ENCODE measurements at places on chromosomes 3 and 15.

- DNase-seq = no peak
Measured at GRCh38 chr15:82535566-82536408, 4.5 kb downstream of the RPS17 start.

- DNase-seq = no peak
Measured at GRCh38 chr15:69830430-69830829, 267.3 kb downstream of the TLE3 start.

GRCh38 chr15:37773111-37773860 lies 161.2 kb upstream of the TMCO5A start:
- DNase-seq = no peak

GRCh38 chr15:83207660-83208366 lies at the start of gene HDGFL3:
HDGFL3 (minus strand) TSS chr15:83207823; CDS start chr15:83207414, 409 bp downstream.
- peak; percentile 85 for DNase-seq

GRCh38 chr3:157310329-157311052 lies 126.2 kb upstream of the PTX3 start:
- no peak for DNase-seq

GRCh38 chr3:171428321-171428787 lies 31.9 kb downstream of the TNIK start:
- no peak for DNase-seq

DNA sequence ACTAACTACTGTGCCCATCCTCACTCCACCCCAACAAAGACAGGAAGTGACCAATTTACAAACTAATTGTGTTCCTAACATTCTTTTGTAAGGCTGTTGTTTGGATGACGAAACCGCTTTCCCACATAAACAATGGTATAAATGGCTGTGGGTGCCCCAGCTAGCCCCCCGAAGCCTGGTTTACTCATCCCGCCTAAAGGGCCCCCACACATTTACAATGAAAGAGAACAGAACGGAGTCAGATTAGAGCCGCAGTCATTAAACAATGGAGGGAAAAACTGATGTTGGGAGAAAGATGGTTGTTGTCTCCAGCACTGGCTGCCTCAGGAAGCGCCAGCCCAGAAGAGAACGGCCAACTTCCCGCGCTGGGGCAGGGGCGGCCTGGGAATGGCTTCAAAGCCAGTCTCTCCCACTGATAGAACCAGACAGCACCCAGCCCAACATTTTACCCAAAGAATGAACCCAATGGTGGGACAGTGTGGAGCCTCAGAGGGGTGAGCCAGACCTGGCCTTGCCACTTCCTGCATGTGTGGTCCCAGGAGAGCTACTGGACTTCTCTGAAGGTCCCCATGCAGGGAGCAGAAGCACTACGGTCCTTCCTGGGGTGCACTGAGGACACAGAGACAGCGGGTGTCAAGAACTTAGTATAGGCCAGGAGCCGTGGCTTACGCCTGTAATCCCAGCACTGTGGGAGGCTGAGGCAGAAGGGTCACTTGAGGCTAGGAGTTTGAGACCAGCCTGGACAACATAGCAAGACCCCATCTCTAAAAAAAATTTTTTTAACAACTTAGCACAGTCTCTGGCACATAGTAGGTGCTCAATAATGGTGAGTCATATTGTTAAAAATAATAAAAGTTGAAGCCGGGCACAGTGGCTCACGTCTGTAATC lies 75.8 kb upstream of the GATA2 start:
- no peak for DNase-seq

DNA sequence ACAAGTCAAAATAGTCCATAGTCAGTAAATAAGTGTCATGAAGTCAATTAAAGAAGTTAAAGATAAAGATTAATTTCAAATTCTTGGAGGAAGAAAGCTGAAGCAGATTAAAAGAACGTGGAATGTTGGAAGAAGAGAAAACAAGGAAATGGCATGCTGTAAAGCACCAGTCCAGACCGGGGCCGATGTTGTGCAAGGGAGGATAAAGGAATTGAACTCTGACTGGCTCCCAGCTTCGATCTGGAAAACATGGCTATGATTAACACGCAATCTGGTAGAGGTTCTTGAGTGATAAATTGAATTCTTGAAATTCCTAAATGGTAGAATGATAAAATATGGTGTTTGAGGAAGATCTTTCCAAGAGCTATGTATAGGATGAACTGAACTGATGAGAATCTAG lies 194.4 kb downstream of the MEIS2 start:
- no peak for DNase-seq

DNA sequence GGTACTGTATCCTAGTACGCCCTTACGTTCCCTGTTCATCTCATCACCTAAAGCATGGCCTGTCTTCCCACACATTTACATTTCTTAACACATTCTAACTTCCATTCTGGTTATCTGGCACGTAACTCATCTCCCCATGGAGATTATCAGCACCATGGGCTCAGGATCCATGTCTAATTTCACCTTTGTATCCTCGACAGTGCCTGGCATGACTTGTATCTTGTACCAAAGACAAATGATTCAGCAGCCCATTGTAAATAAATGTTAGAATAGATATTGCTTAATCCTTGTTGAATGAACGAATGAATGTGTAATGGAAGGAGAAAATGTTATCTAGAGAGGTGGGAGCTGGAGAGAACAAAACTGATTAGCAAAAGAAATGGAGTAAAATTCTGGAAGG lies 69.7 kb upstream of the TPM1 start:
- no peak for DNase-seq

DNA sequence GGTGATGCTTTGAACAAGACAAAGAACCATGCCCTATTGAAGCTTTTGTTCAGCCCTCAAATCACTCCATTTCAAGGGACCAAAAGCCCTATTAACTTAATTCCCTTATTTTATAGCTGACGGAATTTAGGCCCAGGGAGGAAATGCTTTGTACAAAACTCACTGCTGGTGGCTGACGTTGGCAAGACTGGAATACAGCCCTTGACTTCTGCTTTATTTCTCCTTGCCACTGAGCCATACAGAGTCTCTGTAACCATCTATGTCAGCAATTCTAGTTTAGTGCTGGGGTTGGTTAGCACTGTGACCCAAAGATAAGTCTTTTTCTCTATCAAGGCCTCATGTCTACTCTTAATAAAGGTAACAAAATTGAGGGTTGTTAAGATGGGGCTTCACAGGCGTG lies 316.1 kb upstream of the TPRG1 start:
- DNase-seq = no peak

DNA sequence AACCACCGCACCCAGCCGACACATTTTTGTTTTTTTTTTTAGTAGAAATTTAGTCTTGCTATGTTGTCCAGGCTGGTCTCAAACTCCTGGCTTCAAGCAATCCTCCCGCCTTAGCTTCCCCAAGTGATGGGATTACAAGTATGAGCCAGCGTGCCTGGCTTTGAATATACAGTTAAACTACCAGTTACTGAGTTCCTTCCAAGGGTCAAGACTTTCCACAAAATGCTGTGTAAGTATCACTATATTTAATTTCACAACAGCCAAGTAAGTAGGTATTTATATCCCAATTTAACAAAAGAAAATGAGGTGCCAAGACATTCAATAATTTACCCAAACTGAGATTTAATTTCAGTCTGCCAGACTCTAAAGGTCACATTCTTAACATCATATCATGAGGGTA lies 181.3 kb upstream of the TMC3 start:
- DNase-seq = no peak

DNA sequence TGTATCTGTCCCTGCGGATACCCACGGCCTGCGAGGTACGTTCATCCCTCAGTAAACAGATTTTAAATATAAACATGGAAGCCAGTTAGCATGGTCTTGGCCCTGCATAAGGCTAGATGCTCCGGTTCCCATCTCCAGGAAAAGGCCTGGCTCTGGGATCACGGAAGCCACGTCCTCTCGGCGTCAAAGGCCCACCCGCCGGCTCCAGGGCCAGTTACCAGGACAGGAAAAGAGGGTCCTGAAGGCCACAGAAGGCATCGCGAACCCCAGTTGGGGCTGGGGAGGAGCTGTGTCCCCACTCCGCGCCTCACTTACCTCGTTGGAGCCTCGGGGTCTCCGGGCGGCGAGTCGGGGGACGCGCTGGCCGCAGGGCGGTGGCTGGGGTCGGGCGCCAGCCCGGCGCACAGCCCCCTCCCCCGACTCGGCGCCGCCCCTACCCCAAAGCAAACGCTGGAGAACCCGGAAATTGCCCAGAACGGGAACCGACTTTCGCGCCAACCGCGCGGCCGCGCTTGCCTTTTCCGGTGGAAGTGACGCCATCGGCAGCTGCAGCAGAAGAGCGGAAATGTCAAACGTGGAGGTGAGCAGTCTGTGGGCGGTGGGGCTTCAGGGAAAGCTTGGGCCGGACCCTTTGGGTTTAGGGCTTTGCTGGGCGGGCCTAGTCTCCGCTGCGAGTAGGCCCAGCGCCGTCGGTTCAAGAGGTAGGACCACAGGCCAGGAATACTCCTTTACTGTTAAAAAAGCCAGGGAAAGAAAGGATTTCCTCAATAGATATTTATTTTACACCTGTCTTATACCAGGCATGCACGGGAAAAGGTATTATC lies at the start of gene TOPBP1:
TSS of gene TOPBP1 (minus strand) at position 488 of the 824 bp plus-strand sequence. CDS start 814 bp downstream, outside the sequence.
- peak; percentile 93 for DNase-seq

DNA sequence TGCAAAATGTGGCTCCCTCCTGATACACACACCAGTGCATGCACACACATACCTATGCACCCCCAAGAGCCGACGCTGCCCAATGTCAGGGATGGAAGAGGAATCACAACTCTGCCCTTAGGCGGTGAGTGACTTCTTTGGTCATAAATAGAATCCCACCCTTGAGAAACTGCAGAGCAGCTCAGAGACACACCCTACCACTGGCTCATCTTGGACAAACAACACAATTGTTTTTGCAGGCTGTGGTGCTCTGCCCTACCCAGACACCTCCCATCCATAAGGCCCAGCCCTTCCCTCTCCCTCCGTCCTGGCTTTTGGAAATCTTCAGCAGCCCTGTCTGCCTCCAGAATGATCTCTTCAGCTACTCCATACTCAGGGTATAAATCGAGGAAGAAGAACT lies 73.8 kb upstream of the HRH1 start:
- DNase-seq = no peak

DNA sequence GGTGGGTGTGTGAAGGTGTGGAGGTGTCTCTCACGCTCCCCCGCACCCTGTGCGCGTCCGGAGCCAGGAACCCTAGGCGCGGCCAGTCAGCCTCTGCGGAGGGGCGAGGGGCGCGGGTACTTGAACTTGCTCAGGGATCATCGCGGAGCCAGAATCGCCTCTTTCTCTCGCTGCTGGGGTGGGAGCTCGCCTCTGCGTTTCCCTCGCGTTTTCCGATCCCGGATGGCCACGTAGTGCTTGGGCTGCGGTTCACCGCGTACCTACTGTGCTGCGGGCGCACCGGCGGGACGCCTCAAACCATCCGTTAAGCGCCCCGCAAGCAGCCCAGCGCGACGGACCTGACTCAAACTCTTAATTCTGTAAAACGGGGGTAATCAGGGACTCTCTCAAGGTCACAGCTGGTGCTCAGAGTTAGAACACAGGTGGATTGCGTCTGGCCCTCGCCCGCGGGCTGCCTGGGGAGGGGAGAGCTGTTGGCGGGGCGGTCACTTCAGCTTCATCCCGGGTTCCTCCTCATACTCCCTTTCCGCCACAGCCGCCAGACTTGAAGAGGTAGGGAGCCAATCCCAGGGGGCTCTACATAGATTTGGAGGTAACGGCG lies 686 bp downstream of the MYRIP start:
- DNase-seq = no peak

GRCh38 chr3:180142041-180142440 lies 105.3 kb upstream of the PEX5L start:
- no peak for DNase-seq

DNA sequence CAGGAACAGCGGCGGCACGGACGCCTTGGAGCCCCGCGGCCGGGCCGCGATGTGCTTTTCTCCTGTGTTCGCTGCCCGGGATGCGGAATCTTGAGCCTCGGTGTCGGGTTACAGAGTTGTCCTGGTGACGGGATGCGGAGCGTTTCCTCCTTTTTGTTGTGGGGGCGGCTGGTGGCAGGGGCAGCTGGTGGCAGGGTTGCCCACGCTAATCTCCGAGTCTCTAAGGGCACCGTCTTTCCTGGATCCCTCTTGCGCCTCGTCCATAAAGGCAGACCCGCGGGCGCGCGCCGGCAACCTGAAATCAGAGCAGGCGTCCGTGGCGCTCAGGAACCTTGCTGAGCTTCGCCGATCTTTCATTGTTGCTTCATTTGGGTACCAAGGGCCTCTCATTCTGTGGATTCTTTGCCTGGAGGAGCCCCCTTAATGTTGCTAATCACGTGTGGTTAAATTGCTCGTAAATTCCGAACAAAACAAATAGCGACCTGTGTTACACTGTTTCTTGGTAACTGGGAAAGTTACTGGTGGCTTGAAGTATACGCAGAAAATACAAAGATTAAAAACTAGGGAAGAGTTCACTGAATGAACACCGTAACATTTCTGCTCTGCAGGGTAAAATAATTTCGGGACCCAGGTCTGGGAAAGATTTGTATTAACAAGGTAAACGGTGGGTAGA lies 844 bp upstream of the PFN2 start:
- DNase-seq = peak; percentile 82

DNA sequence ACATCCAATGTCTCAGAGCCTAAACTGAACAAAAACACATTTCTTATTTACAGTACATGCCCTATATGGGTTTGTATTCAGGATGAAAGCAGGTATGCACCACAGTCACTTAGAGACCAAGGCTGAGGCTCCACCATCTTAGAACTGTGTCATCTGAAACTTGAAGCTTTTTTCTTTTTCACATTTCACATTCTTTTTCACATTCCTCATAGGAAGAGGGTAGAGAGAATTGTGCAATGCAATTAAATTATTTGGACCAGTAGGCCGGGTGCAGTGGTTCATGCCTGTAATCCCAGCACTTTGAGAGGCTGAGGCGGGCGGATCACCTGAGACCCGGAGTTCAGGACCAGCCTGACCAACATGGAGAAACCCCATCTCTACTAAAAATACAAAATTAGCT lies 591.0 kb downstream of the MECOM start:
- no peak for DNase-seq

GRCh38 chr3:18675197-18675596 lies 250.1 kb upstream of the SATB1 start:
- DNase-seq = no peak

DNA sequence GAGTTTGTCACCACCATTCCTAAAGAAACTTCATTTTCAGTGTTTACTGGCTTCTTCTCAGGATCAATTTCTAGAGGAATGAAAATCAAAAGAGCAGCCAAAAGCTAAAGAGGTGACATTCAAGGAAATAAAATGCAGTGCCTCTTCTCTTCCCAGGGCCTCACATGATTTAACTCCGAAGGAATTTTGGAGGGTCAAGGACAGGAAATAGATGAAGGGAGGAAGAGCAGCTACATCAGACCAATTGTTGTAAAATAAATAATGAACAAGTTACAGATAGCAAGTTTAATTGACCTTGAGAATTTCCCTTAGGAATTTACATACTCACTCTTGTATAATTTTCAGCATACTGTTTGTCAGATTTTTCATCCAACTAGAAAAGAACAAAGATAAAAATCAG lies 78.1 kb downstream of the LRRFIP2 start:
- no peak for DNase-seq

- no peak for DNase-seq
Measured at GRCh38 chr3:57855943-57856342, 99.8 kb downstream of the SLMAP start.

- DNase-seq = no peak
Measured at GRCh38 chr3:94132777-94133176, 69.9 kb downstream of the NSUN3 start.

DNA sequence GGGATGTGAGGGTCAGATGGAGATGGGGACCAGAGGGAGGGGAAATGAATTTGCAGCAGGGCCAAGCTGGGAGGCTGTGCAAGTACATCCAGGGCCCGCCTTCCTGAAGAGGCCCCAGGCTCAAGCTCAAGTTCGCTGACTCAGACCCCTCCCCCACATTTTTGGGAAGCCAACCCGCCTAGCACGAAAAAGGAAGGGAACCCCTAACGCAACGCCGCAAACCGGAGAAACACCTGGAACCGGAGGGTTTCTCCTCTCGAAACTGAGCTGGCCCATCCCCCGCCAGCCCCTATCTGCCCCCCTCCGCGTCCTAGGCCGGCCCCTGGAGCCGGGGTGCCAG lies 624 bp downstream of the AP3B2 start:
- no peak for DNase-seq

All from Right ventricle myocardium inferior (tissue), 1 donor.